ENCODE measurements at places on chromosomes 2 and 18. TPM values are rescaled to one million over a fixed set of nuclear protein-coding genes. Genes with fewer than 3 reads are reported as not detected.

DNA sequence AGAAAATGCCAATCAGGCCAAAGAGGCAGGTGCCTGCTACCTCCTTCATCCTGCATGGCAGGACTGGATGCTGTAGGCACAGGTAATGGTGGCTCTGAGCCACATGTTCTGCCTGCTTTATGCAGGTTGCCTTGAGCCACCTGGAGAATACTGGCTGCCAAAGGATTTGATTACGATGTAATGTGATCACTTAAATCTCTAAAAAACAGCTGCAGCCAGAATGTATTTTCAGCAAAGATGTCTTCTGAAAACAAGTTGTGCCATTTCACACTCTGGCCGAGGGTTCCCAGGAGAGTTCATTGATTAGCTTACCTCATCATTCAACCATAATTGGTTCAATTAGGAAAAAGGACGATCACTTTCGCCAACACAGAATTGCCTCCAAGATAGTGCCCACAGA lies 17.9 kb upstream of the MSGN1 start:
- H3K27ac ChIP-seq: no peak overlapping the region
- no peak overlapping the region for H3K4me3 ChIP-seq
- no peak for DNase-seq

The TCF23 gene
- total RNA-seq: not detected

The GALNT14 gene
- total RNA-seq: 1.9 TPM

The ALPP gene
- not detected for total RNA-seq

The EGR4 gene
- total RNA-seq: 0.11 TPM

- H3K36me3 ChIP-seq: peaks cover 8% of the 10 kb centered on the region
- H3K27me3 ChIP-seq: no peaks in the 10 kb centered on the region
- DNase-seq: peak; percentile 57
- H3K4me3 ChIP-seq: no peak overlapping the region
- peaks cover 22% of the 10 kb centered on the region for H3K4me1 ChIP-seq
- peak overlapping the region; percentile 34 for H3K27ac ChIP-seq
Observed at GRCh38 chr2:226984750-226985582, 149.1 kb downstream of the RHBDD1 start.

- H3K36me3 ChIP-seq: peaks cover 41% of the 10 kb centered on the region
- no peak overlapping the region for H3K4me3 ChIP-seq
- H3K27me3 ChIP-seq: no peaks in the 10 kb centered on the region
- no peak overlapping the region for H3K27ac ChIP-seq
- DNase-seq: no peak
Observed at GRCh38 chr2:135663148-135663700, 78.4 kb upstream of the UBXN4 start.

DNA sequence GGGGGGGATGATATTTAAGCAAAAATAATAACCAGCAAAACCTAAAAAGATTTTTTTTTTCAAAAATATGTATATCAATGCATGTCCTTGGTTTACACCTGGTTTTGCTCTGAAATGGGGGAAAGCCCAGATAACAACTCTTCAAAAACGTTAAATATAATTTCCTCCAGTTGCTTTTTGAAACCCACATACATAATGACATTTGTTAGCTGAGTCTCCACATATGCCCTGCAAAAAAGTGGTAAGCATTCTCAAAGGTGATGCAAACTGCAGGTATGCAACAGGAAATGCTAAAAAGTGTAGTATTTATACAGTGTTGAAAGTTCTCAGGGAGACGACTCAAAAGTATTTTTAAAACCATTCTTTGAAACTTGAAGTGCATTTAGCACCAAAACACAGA lies 258.6 kb downstream of the ZEB2 start:
- H3K36me3 ChIP-seq: peaks cover 33% of the 10 kb centered on the region
- H3K27ac ChIP-seq: peak overlapping the region; percentile 90
- no peaks in the 10 kb centered on the region for H3K27me3 ChIP-seq
- DNase-seq: no peak
- H3K4me3 ChIP-seq: peak overlapping the region; percentile 44
- peaks cover 55% of the 10 kb centered on the region for H3K4me1 ChIP-seq

- H3K4me1 ChIP-seq: peaks cover 14% of the 10 kb centered on the region
- no peak overlapping the region for H3K4me3 ChIP-seq
- H3K27ac ChIP-seq: no peak overlapping the region
Observed at GRCh38 chr18:49344825-49345224, 115.6 kb downstream of the DYM start.

DNA sequence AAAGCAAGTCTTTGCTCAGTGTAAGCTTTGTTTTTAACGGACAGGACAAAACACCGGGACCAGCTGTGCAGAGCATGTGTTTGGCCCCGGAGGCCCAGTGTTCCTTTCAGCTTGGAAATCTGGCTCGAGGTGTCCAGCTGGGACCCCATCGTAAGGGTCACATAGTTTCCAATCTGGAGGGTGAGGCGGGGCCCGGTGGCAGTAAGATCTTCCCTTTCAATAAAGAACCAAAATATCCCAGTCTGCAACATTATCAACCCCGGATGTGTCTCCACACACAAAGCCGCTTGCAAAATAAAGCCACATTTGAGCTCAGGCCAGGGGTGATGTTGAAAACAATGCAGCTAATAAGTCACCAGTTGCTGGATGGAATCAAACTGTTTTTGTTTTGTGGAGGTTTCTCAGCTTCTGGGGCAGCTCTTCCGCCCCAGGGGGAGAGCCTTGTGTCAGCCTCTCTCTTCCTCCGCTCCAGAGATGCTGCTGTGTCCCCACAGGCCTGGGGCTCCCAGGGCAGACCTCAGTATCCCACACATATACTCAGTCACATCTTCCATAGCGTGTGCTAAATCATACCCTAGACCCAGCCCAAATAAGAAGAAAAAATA lies 138.6 kb upstream of the GLI2 start:
- no peaks in the 10 kb centered on the region for H3K4me1 ChIP-seq
- H3K27me3 ChIP-seq: no peaks in the 10 kb centered on the region
- H3K36me3 ChIP-seq: no peaks in the 10 kb centered on the region
- H3K4me3 ChIP-seq: no peak overlapping the region
- no peak overlapping the region for H3K27ac ChIP-seq

- peaks cover 7% of the 10 kb centered on the region for H3K27me3 ChIP-seq
- H3K4me1 ChIP-seq: no peaks in the 10 kb centered on the region
- no peak for DNase-seq
- H3K4me3 ChIP-seq: no peak overlapping the region
- H3K36me3 ChIP-seq: no peaks in the 10 kb centered on the region
- H3K27ac ChIP-seq: no peak overlapping the region
Observed at GRCh38 chr2:102540882-102541281, 67.9 kb downstream of the SLC9A4 start.

The SALL3 gene
- total RNA-seq: not detected

- H3K4me1 ChIP-seq: peaks cover 7% of the 10 kb centered on the region
- H3K36me3 ChIP-seq: peaks cover 7% of the 10 kb centered on the region
- no peak for DNase-seq
- H3K27ac ChIP-seq: no peak overlapping the region
- H3K27me3 ChIP-seq: no peaks in the 10 kb centered on the region
Observed at GRCh38 chr2:47043891-47044239, 111.2 kb downstream of the STPG4 start.

- no peaks in the 10 kb centered on the region for H3K27me3 ChIP-seq
- peaks cover 24% of the 10 kb centered on the region for H3K36me3 ChIP-seq
- peak overlapping the region; percentile 7 for H3K27ac ChIP-seq
- DNase-seq: no peak
- H3K4me3 ChIP-seq: no peak overlapping the region
- peaks cover 82% of the 10 kb centered on the region for H3K4me1 ChIP-seq
Observed at GRCh38 chr2:143144813-143145455, 15.7 kb downstream of the ARHGAP15 start.

GRCh38 chr2:109180786-109181185 lies 51.8 kb downstream of the SH3RF3 start:
- H3K4me1 ChIP-seq: peaks cover 9% of the 10 kb centered on the region
- no peaks in the 10 kb centered on the region for H3K36me3 ChIP-seq
- H3K27me3 ChIP-seq: no peaks in the 10 kb centered on the region
- no peak overlapping the region for H3K4me3 ChIP-seq
- DNase-seq: no peak

The ANKRD29 gene
- total RNA-seq: not detected

DNA sequence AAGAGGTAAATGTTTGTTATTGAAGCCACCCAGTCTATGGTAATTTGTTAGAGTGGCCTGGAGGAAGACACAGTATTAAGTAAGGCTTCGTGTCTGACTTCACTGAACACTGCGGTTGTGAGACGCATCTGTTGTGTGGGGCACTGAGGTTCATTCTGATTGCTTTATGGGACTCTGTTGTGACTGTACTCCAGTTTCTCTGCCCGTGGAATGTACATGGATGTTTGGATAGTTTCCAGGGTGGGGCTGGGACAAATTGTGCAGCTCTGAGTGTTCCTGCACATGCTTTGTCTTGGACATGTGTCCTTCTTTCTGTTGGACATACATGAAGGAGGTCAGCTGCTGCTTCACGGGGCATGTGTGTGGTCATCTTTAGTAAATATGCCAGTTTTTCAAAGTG lies 58.6 kb downstream of the ODC1 start:
- no peak for DNase-seq
- peaks cover 13% of the 10 kb centered on the region for H3K36me3 ChIP-seq
- no peaks in the 10 kb centered on the region for H3K27me3 ChIP-seq
- no peak overlapping the region for H3K4me3 ChIP-seq
- peaks cover 76% of the 10 kb centered on the region for H3K4me1 ChIP-seq
- H3K27ac ChIP-seq: peak overlapping the region; percentile 39

The DNAH7 gene
- 0.07 TPM for total RNA-seq

The KLHL30 gene
- not detected for total RNA-seq

Data from activated CD8-positive, alpha-beta T cell treated with anti-CD3 and anti-CD28 coated beads for 36 hours (primary cell).